ENCODE measurements at places on chromosomes 6 and 20.

DNA sequence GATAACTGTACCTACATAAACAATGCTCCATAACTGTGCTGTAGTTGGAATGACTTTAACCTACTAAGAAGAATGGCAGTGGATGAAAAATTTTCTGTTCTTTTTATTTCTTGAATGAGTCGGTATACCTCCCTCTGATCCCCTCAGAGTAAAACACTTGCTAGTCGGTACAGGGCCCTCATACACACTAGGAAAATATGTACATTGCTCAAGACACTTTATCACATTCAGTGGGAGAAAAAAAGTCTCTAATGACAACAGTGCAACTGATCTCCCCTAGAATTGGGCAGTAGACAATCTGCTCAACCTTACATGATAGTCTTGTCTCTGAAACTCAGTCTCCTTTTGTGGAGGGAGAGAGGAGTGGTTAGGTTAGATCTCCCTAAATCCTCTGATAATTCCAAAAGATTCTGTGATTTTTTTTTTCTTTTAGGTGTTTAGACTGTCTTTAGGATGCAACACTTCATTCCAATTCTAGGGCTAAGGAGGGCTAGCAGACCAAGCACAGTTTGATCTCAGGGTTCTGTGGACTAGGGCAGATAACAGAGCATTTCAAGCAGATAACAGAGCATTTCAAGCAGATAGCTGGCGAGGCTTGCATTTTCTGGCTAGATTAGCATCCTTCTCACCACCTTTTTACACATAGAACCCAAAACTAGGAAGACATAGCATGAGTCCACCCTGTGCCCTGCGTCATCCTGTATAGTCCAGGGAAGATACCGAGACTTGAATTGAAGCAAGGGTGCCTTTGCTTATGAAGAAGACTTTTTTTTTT lies 100.3 kb upstream of the TNFAIP3 start:
- DNase-seq: no peak

- DNase-seq: no peak
These were observed 24.6 kb downstream of the STK4 start for GRCh38 chr20:44990957-44991356.

DNA sequence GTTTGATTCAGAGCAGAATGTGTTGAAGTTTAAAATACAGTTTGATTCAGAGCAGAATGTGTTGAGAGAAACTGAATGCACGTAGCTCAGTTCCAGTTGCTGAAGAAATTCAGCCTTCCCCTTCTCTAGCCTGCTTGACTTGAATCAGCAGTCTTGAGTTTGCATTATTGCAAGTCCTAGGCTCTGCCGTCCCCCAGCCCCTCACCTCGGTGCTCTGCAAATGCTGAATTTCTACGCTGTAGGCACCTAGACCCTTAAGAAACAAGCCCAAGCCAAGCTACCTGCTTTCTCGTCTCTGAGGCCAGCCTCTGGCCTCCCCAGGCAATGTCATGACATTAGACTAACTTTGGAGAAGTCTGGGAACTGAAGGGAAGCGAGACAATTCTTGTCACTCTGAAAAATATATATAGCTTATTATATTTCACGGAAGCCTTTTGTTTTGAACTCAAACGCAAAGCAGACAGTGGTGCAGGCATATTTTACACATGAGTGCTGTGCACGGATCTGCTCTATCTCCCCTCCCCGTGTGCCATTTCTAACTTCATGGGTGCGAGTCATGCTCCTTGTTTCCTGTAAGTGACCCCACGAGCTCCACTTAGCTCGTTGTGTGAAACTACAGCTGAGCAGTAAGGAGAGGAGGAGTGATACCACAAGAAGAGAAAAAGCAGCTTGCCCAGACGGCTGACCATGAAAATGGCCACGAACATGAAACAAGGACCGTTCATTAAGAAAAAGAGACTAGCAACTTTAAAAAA lies 71.4 kb upstream of the DUSP22 start:
- DNase-seq: no peak

DNA sequence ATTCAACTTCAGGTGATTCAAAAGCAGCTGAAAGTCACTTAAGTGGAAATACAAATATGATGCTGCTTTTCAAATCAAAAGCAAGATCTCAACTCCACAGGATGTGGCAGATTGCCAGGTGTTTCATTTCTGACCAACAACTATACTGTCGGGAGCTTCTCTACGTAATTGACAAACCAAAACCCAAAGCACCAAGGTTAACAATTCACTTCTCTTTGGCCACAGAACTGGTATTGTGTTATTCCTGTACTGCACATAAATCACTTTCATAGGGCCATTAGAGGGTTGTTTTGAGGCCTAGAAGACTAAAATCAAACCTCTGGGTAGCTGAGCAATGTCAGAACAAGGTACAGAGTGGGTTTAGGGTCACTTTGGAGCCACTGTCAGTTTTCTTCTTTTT lies 169.7 kb downstream of the HAO1 start:
- DNase-seq: no peak

GRCh38 chr6:103002282-103002681 lies 1608.8 kb downstream of the GRIK2 start:
- no peak for DNase-seq

DNA sequence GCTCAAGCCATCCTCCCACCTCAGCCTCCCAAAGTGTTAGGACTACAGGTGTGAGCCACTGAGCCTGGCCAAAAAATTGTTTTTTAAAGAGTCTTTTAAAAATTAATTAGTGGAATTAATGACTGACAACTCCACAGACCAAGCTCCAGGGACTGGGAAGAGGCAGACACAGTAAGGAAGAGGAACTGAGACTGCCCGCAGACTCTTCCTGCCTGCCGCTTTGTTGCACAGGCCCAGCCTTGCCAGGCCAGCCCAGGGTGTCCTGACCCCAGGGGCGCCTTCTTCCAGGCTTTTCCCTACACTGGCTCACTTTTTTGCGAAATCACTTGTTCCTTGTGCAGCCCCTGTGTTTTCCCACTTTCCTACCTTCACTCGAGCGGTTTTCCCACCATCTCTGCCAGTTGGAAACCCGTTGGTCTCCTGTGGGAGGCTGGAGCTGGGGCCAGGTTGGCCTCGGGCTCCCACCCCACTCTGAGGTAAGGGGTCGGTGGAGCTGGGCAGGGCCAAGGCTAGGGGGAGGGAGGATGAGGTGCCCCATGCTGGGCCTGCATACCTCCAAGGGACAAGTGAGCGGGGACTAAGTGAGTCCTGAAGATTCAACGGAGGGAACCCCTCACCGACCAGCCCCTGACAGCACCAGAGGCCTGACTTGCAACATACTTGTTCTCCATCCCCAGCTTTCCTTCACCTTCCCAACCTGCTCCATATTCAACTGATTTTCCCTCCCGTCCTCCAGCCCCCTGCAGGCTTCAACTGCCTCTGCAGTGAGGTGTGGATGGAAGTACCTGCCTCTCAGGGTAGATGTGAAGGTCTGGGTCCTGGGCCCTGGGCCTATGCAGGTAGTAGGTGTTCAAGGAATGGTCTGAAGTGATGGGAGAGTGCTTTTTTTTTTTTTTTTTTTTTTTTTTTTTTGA lies 23.5 kb upstream of the SMIM29 start:
- no peak for DNase-seq

DNA sequence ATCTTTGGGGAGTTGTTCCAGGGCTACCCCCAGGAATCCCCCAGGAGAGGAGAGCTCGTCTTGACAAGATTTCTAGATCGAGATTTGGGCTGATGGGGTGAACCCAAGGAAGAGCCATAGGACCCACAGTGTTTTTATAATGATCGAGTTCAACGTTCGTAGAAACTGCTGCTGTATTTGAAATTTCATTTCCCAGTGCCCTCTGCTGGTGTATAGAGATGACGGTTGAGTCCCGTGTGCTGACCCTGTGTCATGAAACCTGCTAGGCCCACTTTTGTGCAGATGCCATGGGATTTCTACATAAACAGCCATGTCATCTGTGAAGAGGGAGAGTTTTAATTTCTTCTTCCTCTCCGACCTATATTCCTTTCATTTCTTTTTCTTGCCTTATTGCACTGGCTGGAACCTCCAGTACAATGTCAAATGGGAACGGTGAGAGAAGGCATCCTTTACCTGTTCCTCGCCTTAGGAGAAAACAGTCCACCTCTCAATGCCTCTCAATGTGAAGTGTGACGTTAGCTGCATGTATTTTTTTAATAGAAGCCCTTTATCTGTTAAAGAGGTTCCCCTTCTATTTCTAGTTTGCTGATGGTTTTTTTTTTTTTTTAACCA lies 28.6 kb upstream of the NTSR1 start:
- no peak for DNase-seq

DNA sequence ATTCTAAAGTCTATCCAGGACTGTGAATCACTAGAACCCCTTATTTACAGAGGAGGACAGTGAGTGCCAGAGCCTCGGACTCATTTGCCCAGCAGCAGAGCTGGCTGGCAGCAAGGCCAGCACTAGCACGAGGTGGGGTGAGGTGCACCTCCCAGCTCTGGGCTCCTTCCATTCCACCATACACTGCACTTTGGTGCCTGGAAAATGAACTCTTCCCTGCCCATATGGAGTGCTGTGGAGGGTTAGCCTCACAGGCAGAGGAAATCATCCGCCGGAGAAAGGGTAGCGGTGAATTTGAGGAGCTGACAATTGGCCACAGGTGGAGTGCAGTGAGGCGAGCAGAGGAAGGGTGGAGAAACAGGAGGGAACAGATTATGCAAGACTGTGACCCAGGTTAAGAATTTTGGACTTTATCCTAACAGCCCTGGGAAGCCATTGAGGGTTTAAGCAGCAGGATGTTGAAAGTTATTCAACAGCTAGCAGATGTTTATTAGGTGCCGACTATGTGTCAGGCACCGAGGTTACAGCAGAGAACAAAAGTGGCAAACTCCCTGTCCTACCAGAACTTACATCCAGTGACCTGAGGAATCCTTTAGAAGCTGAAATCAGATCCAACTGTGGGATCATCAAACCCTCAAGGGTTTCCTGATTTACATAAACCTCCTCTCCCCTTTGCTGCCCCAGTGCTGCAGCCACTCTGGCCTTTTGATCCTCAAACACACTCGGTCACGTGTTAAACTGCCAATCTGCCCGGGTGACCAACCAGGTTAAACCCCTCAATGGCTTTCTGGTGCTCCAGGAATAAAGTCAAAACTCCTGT lies 6.2 kb downstream of the TRIM26 start:
- DNase-seq: no peak

DNA sequence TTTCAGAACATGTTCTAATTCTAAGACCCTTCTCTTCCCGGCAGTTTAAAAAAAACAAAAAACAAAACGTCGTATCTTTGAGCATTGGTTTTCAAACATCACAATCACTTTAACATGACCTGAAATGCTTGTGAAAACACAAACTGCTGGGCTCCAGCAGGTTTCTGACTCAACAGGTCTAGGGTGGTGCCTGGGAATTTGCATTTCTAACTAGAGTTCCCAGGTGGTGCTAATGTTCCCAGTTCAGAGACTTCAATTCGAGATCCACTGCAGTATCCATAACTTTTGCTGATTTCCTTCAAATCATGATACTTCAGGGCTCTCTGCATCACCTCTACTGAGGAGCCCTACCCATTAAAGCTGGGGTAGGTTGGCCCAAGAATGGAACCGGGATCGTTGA lies 850 bp upstream of the SMPDL3A start:
- DNase-seq: no peak

GRCh38 chr6:117771403-117771802 lies 96.1 kb downstream of the NUS1 start:
- DNase-seq: no peak

DNA sequence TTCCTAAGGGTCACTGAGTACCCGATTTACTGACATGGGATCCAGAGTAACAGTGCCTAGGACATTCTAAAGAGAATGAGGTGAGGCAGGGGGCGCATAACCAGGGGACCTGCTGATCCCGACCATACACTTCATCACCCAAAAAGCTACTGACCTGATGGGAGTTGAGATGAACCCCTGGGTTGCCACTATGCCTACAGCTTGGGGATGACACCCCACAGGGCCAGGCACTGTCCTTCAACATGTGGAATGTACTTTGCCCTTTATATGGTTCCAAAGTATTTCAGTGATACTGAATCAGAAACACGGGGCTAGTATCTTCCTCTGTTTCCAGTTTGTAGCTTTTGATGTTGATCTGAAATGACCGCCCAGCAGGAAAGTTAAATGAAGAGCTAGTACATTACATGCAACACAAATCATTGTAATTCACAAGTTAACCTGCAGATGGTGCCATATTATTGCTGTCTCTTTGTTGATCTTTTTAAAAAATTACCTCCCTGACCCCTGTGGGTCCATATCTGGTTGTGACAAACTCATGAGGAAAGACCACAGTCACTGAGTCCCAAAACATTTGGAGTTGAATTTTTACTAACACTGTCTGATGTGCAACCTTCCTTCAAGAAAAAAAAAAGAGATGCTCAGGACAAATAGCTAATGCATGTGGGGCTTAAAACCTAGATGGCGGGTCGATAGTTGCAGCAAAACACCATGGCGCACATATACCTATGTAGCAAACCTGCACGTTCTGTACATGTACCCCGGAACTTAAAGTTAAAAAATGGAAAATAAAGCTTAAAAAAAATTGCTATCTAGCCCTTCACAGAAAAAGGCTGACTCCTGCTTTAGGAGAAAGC lies 42.7 kb upstream of the GCNT2 start:
- no peak for DNase-seq

DNA sequence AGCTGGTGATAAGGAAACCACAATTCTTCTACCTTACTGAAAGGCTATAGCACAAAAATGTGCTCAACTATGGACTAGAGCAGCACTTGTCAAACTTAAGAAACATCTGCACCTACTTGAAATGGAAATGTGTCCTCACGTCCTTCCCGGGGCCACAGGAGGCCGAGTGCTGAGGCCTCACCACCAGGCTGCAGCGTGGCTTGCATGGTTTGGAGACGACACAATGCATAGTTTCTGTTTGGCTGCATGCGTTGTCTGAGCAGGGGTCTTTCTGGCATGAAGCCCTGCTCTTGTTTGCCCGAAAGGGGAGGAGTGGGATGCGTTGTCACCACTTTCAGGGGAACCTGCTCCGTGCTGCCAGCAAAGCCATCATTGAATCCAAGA lies 228.8 kb downstream of the TTLL2 start:
- DNase-seq: no peak

GRCh38 chr6:87909849-87910248 lies 137.8 kb upstream of the SPACA1 start:
- DNase-seq: no peak

GRCh38 chr6:101926149-101926925 lies 532.8 kb downstream of the GRIK2 start:
- DNase-seq: no peak

- no peak for DNase-seq
These were observed 97.4 kb downstream of the IRF4 start for GRCh38 chr6:489001-489400.

DNA sequence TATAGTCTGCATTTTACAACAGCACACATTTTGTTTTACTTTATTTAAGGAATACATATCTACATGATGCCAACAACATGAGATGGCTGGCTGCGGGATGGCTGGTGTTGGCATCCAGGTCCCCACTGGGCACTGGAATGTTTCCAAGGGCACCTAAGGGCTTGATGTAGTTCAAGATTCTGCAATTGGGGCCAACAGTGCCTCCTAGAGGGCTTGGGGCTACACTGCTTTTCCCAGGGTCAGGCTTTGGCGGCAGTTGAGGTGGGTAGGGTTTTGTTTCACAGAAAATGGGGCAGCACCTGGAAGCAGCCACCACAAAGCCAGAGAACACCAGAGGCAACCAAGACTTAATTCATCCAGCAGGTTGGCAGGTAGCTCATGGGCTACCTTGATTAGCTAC lies 202.2 kb upstream of the PRND start:
- no peak for DNase-seq

GRCh38 chr6:120899932-120900331 lies 434.3 kb downstream of the TBC1D32 start:
- DNase-seq: no peak

GRCh38 chr6:88145298-88145963 lies 20.7 kb downstream of the CNR1 start:
- no peak for DNase-seq

All from activated CD8-positive, alpha-beta memory T cell treated with anti-CD3 and anti-CD28 coated beads for 48 hours (primary cell).